NCI-H460 (cell line): ENCODE measurements at places on chromosomes 1 and 21. TPM values are rescaled to one million over a fixed set of nuclear protein-coding genes. Genes with fewer than 3 reads are reported as not detected.
A peak's percentile ranks its signal among the peaks of the same experiment; 100 is the strongest.

HPCA gene
- not detected in 2 replicates for total RNA-seq

DNA sequence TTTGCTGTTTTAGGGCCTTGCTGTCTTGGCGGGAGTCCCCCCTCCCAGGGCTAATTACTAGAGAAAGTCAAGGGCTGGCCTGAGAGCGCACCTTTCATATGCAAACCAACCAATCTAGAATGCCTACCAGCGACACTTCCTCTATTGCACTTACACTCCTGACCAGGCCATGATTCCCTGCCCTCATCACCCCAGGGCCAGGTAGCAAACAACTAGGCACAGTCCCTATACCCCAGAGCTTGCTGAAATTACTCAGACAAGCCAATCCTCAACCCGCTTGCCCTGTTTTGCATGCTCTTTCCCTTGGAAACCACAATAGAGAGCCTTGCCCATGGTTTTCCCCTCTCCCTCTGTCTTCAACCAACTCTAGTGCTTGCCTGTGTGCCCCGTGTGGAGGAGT, 70.3 kb downstream of the URB2 start:
- DNase-seq: no peak

LCA5L gene
- 2.7 and 3.0 TPM in 2 replicates for total RNA-seq

BRDT gene
- total RNA-seq: not detected in 2 replicates

GRCh38 chr1:46341222-46342083, 846 bp downstream of the NSUN4 start:
- no peak for DNase-seq

KRTAP26-1 gene
- not detected in 2 replicates for total RNA-seq

DNA sequence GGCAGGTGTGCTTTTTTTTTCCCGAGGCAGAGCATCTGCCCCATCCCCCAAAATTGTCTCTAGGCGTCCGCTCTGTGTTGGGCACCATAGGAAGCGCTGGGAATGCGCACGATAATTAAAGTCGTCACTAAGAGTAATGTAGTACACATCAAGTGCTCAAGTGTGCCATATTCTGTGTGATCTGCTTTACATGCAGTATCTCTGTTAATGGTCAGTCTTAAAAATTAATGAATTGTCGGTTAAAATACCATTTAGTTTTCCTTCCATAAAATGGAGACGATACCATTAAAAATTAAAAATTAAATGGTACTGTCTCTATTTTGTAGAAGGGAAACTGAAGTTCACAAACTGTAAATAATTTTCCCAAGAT, 544 bp upstream of the CCT8 start:
- no peak for DNase-seq

- peak; percentile 73 for DNase-seq
Observed at GRCh38 chr1:159197561-159198557, 6.8 kb upstream of the ACKR1 start.

DNA sequence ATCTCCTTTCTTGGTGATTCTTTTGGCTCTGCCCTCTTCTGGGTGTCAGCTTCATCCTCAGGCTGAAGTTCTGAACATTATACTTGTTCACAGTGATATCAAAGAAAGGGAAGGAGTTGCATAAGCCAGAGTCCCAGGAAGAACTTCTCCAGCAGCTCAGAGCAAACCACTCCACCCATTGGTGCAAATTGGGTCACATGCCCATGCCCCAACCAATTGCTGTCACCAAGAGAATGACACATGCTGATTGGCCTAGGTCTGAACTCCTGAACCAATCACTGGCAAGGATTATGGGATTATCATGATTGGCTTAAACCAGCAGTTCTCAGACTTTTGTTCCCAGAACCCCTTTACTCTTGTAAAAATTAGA, 256.5 kb upstream of the TMEM51 start:
- no peak for DNase-seq

DNA sequence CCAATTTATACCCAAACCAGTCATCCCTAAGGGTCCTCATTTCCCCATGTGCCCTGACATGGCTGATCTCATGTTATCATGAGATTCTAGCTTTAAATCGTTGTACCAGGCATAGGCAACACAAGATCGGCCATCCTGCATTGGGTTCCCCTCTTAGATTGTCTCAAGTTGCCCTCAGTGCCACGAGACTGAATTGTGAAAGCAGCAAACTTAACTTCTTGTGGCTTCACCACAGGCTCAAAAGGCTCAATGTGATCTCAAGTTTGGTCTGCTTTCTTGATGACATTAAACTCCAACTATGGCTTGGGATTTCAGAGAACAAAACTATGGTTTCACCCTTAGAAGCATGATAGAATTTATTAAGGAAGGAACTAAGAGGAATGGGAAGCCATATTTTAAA, 168.5 kb upstream of the SYT6 start:
- no peak for DNase-seq

ZNF695 gene
- 12.0 and 13.1 TPM in 2 replicates for total RNA-seq

DNA sequence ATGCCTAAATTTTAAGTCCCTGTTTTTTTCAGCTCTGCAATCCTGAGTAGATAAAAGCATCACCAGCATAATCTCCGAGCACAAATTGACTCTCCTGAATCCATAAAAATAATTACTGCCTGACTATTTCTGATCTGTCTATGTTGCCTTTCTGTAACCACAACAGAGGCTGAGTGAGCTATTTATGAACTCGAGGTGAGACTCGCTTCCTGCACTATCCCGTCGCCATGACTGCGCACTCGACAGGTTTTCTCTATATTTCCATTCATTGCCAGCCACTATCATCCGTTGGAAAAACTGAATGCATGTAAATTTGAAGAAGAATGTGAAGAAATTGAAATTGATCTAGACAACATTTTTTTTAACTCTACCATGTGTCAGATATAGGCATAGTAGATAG, 897.2 kb downstream of the ADGRL2 start:
- no peak for DNase-seq

GRCh38 chr1:11109047-11109760, 9.5 kb upstream of the EXOSC10 start:
- DNase-seq: no peak

DNA sequence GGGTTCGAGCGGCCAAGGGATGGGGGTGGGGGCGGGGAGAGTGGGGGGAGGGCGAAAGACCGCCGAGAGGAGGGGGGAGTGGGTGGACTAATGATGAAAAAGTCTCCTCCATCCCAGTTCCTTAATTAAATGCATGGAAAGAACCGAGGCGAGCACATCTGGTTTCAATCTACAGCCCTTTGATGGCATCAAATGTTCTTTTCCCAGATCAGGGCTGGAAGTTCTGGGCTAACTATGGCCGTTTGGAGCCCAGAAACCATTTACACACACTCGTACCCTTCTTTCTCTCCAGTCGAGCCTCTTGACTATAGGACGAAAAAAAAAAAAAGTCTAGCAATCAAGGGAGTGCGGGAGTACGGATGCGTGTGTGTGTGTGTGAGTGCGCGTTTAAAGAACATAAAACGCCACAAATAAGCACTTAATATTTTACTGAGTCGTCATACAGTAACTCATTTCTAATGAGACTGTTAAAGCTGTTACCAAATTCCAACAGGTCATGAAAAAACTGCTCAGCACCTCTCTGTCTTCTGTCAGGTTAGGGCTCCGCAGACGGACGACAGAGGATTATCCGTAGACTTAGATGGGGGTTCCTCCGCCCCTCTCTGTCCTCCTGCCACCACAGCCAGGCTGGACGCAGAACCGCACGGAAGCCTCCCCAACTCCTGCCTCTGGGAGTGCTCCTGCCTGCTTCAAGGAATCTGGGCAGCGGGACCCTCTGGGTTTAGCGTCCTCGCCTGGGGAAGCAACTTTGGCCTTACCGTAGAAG, 2.1 kb upstream of the PRRX1 start:
- DNase-seq: no peak

- no peak for DNase-seq
Observed at GRCh38 chr1:12203216-12204007, 26.4 kb upstream of the VPS13D start.

DNA sequence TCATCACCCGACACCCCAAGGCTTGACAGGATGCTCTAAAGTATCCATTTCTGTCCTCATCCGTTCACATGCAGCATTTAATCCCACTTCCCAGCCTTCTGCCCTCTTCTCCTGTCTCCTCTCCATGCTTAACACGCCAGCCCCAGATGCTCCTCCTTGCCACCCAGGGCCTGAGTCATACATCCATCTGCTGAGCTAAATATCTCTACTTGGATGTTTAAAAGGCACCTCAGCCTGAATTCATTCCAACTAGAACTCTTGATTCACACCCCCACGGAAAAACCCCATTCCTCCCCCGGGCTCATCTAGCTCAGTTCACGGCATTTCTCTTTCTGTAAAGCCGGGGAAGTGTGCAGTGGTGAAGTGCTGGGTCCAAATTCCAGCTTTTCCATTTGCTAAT, 27.7 kb downstream of the TEX35 start:
- DNase-seq: no peak

DNA sequence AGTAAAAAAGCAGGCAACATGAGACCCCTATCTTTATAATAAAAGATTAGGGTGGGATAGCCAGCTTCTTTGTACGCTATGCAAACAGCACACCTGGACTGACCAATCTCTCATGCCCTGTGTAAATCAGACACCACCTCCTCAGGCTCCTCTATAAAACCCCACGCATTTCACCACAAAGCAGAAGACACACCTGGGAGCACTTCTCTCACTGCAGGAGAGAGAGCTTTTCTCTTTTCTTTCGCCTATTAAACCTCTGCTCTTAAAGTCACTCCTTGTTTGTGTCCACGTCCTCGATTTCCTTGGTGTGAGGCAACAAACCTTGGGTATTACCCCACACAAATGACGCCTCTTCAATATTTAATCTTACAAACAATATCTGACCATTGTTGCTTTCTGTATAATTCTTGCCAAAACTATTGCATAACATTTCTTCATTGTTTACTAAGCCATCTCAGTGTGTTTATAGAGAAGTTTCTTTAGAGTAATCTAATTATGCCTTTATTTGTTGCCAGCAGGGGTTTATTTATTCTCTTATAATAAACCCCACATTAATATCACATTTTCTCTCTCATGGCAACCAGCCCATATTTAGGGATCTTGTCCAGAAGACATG, 31.6 kb upstream of the NUF2 start:
- DNase-seq: peak; percentile 19

DNA sequence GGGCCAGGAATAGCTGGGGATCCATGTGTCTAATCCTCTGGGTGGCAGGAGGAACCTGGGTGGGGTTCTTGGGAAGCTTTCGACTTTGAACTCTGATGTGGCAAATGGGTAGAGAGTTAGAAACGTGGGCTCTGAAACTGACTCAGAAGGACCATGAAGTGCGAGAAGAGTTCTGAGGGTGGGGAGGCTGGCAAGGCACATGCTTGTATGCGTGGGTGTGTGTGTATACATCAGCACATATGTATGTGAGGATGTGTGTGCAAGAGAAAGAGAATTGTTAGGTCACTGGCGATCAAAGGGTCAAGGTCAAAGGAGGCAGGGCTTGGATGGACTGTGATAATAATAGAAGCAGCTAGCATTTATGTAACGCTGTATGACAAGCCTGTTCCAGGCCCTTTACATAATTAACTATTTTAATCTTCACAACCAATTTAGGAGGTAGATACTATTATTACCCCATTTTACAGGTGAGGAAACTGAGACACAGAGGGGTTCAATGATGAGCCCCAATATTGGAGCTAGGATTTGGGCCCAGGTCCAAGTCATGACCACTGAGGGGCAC, 84.5 kb upstream of the POU3F1 start:
- DNase-seq: no peak

GRCh38 chr1:34924759-34925555, 4.5 kb downstream of the DLGAP3 start:
- peak; percentile 59 for DNase-seq

DNA sequence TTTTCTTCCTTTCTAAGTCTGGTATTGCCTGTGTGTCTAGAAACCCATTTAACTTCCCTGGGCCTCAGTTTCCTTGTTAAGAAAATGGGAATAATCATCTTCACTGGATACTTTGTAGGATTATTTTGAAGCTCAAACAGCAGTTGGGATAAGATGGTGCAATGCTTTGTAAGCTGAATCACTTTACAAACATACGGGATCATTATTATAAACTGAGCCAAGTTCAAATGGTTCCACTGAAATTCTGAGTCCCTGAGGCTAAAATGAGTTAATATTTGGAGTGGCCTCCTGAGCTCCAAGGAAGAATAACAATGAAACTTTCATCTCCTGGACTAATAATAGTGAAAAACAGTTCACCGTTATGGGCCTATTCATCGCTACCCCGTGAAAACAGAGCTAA, 388.0 kb downstream of the PLPP3 start:
- no peak for DNase-seq

GRCh38 chr1:111446967-111447892, 1.8 kb downstream of the WDR77 start:
- DNase-seq: no peak

GRCh38 chr1:34777519-34778321, 3.3 kb upstream of the GJB3 start:
- no peak for DNase-seq

- no peak for DNase-seq
Observed at GRCh38 chr1:171965777-171966176, 124.5 kb downstream of the DNM3 start.

GRCh38 chr1:3020263-3020909, 881 bp upstream of the ACTRT2 start:
- DNase-seq: no peak
